ENCODE measurements at places on chromosomes 12 and 14. TPM values are rescaled to one million over a fixed set of nuclear protein-coding genes. Genes with fewer than 3 reads are reported as not detected.

GRCh38 chr12:92488735-92489134 lies 214.1 kb upstream of the PLEKHG7 start:
- no peak for DNase-seq
- H3K4me3 ChIP-seq: no peak overlapping the region
- no peak overlapping the region for H3K27ac ChIP-seq
- no peaks in the 10 kb centered on the region for H3K4me1 ChIP-seq
- H3K36me3 ChIP-seq: no peaks in the 10 kb centered on the region

- H3K27me3 ChIP-seq: no peaks in the 10 kb centered on the region
- H3K4me3 ChIP-seq: no peak overlapping the region
- no peaks in the 10 kb centered on the region for H3K36me3 ChIP-seq
- peak overlapping the region; percentile 53 for H3K27ac ChIP-seq
- H3K4me1 ChIP-seq: peaks cover 14% of the 10 kb centered on the region
- no peak for DNase-seq
Observed at GRCh38 chr12:53208877-53209463, 1.9 kb upstream of the ITGB7 start.

DNA sequence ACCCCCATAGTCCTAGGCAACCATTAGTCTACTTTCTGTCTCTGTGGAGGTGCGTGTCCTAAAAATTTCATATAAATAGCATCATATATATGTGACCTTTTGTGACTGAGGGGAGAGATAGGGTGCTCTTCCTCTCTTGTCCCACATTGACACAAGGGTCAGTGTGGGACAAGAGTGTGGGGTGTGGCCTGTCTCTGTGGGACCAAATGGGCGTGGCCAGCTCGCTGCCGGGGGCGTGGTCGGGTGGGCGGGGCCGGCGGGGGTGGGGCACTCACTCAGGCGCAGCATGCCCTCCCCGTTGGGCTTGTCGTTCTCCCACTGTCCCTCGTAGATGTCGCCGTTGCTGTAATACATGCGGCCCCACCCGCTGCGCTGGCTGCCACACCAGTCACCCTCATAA lies 15.5 kb downstream of the MORN3 start:
- no peaks in the 10 kb centered on the region for H3K27me3 ChIP-seq
- no peak overlapping the region for H3K4me3 ChIP-seq
- H3K4me1 ChIP-seq: peaks cover 5% of the 10 kb centered on the region
- no peak overlapping the region for H3K27ac ChIP-seq
- H3K36me3 ChIP-seq: no peaks in the 10 kb centered on the region
- no peak for DNase-seq

The FAM177A1 gene
- total RNA-seq: 85.3 TPM

The TOMM20L gene
- total RNA-seq: not detected

The BBOF1 gene
- 4.6 TPM for total RNA-seq

- no peaks in the 10 kb centered on the region for H3K4me1 ChIP-seq
- peak; percentile 45 for DNase-seq
- no peaks in the 10 kb centered on the region for H3K27me3 ChIP-seq
- no peak overlapping the region for H3K4me3 ChIP-seq
- peak overlapping the region; percentile 24 for H3K27ac ChIP-seq
Observed at GRCh38 chr14:98984719-98985041, 287.3 kb downstream of the BCL11B start.

The EIF2B2 gene
- 53.1 TPM for total RNA-seq

The CFAP251 gene
- total RNA-seq: 0.41 TPM

The OLR1 gene
- not detected for total RNA-seq

DNA sequence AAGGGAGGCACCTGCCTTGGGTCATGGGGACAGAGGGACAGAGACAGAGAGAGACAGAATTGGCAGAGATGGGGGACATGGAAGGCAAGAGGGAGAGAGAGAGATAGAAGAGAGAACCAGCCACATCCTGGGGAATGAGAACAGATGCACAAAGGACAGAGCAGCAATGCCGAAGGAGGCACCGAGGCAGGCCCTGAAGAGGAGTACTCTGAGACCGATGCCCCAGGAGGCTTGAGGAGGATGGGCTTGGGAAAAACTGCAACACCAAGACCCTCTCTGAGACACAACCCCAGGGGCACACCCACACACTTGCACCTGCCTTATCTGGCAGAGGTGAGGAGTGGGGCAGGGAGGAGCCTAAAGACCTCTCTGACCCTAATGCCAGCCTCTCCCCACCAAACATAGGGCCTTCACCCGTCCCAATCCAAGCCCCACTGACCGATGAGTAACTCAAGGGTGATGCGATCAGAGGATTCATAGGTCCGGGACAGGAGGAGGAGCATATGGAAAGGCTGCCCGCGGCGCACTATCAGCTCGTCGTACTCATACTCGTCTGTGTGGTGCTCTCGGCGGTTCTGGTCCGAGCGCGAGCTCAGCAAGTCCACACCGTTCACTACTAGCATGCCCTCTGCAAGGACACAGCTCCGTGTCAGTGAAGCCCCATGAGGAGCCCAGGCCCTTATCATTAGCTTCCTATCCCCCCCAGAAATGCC lies 1.6 kb downstream of the TGM1 start:
- DNase-seq: no peak
- no peaks in the 10 kb centered on the region for H3K27me3 ChIP-seq
- H3K4me3 ChIP-seq: no peak overlapping the region
- no peaks in the 10 kb centered on the region for H3K4me1 ChIP-seq

DNA sequence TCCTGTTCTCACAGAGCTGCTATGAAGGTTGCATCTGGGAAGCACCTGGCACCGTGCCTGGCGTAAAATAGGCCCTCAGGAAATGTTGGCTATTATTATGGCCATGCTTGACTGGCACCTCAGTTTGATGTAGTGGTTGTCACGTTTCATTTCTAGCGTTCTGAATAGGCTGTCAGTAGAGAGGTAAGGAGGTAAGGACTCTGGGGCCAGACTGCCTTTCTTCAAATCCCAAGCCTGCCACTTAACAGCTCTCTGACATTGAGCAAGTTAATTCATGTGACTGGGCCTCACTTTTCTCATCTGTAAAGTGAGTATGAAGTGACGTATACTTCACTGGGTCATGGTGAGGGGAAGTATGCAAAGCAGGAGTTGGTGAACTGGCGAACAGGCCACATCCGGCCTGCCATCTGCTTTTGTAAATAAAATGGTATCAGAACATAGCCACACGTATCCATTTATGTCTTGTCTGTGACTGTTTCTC lies 196.2 kb downstream of the CACNA1C start:
- peaks cover 4% of the 10 kb centered on the region for H3K4me1 ChIP-seq
- no peaks in the 10 kb centered on the region for H3K36me3 ChIP-seq
- DNase-seq: no peak

The PZP gene
- not detected for total RNA-seq

DNA sequence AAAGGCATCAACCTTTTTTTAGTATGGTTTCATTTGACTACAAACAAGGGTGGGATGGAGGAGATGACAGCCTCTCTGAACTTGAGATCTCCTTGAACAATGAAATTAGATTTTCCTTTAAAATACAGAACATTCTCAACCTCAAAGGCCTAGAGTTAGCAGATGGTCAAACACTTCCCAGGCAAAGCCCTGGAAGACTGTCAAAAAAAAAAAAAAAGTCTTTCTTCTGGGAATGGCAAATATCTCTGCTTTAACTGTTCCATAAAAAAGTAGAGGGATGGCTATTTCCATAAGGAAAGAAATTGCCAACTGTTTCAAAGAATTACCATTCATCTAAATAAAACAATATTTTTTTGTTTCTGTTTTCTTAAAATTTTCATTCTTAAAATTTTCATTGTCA lies 870.8 kb downstream of the GALC start:
- no peaks in the 10 kb centered on the region for H3K27me3 ChIP-seq
- no peak overlapping the region for H3K4me3 ChIP-seq
- H3K36me3 ChIP-seq: no peaks in the 10 kb centered on the region
- DNase-seq: no peak
- no peak overlapping the region for H3K27ac ChIP-seq
- no peaks in the 10 kb centered on the region for H3K4me1 ChIP-seq

DNA sequence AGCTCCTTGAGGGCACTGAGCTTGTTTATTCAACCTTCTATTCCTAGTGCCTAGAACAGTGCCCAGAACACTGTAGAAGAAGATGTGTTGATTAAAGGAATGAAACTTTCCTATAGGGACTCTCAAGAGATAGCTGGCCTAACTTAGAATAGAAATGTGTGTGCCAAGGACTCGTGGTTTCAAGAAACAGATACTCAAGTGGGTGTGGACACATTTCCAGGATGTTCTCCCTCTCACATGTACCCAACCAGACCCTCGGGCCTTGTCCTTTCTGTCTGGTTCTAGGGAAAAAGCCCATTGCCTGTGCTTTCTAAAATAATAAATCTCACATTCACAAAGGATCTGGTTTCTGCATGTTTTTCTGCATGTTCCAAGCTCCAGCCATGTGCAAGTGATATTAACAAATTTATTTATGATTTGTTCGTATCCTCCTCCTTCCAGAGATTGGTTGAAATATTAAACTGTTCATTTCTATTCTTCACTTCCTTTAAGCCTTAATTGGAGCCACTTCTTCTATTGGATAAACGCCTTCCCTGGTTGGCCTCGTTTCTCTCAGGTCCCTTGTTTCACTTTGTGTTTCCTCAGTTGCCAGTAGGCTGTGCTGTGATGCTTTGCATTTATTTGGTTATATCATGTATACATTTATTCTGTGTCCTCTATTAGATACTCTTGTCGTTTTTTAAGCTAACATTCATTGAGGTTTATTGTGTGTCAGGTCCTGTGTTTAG lies 89.8 kb downstream of the CRADD start:
- H3K27ac ChIP-seq: peak overlapping the region; percentile 56
- H3K4me3 ChIP-seq: no peak overlapping the region
- peaks cover 21% of the 10 kb centered on the region for H3K4me1 ChIP-seq
- H3K27me3 ChIP-seq: no peaks in the 10 kb centered on the region
- DNase-seq: peak; percentile 29

The TSPAN11 gene
- total RNA-seq: 1.5 TPM

- H3K27me3 ChIP-seq: no peaks in the 10 kb centered on the region
- H3K27ac ChIP-seq: no peak overlapping the region
- no peak overlapping the region for H3K4me3 ChIP-seq
- DNase-seq: no peak
- no peaks in the 10 kb centered on the region for H3K36me3 ChIP-seq
Observed at GRCh38 chr14:41699486-41699885, 92.8 kb downstream of the LRFN5 start.

DNA sequence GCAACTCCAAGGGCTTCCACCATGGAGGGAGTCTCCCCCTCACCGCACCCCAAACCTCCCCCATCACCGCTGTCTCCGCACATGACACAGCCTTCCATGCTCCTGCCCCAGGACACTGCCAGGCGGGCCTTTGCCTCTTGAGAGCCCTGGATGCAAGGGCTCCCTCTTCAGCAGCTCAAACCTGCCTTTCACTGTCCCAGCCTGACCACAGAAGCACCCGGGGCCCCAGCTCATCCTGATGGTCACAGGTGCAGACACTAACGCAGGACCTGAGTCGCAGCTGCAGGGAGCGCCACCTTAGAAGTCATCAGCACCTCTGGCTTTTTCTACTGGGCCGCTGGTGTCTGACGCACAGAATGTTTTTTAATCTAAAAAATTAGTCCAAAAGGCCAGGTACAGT lies 54.0 kb downstream of the SYNE3 start:
- peaks cover 7% of the 10 kb centered on the region for H3K4me1 ChIP-seq
- H3K36me3 ChIP-seq: no peaks in the 10 kb centered on the region
- no peak overlapping the region for H3K4me3 ChIP-seq
- peak overlapping the region; percentile 61 for H3K27ac ChIP-seq

DNA sequence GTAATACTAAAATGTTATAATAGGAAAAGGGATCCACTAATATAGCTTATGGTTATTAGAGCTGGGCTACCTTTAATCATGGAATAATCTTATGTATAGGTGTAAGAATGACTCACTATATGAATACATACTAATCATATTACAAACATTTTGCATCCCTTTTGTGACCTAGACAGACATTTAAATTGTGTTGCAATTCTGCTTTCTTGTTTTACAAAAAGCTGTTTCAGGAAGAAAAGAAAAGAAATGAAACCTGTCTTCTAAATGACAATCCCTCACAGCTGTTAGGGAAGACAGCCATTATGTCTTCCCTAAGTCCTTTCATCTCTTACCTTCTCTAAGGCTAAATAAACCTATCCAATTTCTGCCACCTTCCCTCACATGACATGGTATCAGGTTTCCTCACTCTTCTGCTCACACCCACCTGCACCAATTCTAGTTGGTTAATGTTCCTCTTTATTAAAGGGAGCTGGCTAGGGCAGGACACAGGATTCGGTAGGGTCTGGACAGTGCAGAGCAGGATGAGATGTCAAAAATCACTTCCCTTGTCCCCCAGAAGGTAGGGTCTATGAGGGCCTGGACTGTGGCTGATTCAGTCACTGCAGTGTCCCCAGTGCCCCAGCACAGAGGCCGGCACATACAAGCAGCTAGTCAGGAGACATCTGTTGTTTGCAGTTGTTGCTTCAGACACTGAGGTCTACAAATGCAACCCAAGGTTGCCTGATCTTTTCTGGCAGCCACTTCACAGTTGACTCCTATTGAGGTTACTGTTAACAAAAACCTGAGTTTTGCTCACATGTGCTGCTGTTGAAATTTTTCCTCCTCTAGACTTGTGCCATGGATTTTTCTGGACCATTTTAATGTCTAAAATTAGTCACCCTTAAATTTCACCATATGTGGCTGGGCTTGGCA lies 3.7 kb downstream of the DHRS7 start:
- H3K27ac ChIP-seq: no peak overlapping the region
- H3K27me3 ChIP-seq: no peaks in the 10 kb centered on the region
- H3K4me3 ChIP-seq: no peak overlapping the region
- H3K36me3 ChIP-seq: no peaks in the 10 kb centered on the region
- peaks cover 6% of the 10 kb centered on the region for H3K4me1 ChIP-seq
- no peak for DNase-seq

DNA sequence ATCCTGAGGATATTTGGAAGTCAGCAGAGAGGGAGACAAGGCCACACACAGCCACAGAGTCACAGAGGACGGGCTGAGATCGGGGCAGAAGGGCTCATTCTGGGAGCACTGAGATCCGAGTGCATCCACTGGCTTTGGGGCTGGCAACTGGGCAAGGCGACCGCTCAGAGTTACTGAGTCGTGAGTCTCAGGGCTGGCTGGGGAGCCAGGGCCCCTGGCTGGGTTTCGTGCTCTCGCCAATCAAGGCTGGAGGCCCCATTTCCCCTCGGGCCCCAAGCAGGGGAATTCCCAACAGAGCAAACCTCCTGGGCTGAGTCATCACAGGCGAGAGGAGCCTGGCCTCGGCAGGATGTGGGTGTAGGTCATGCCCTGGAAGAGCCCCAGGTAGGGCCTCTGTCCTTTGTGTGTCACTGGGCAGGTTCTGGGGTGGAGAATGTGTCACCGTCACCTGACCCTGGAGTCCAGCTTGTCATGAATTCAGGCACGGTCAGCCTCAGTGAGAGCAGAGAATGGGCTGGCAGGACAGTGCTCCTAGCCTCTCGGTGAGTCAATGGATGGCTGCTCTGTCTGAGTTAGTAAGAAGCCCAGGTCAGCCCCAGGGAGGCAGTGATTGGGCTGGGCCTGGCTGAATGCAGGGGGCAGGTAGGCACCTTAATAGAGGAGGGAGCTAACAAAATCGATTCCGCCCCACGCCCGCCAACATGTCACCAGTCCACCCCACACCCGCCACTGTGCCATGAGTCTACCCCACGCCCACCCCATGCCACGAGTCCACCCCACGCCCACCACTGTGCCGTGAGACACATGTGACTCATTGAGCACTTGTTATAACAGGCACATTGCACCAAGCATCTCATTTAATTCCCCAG lies 16.9 kb downstream of the ASB2 start:
- peaks cover 47% of the 10 kb centered on the region for H3K4me1 ChIP-seq
- H3K4me3 ChIP-seq: no peak overlapping the region
- H3K27ac ChIP-seq: peak overlapping the region; percentile 70
- H3K36me3 ChIP-seq: no peaks in the 10 kb centered on the region
